ENCODE measurements at places on chromosomes 5 and 9.

GRCh38 chr9:108191065-108191464 is 664.7 kb downstream of the ACTL7B start:
- DNase-seq, result no peak

- DNase-seq, result no peak
Measured at GRCh38 chr5:135310328-135310989, 88.6 kb downstream of the MACROH2A1 start.

DNA sequence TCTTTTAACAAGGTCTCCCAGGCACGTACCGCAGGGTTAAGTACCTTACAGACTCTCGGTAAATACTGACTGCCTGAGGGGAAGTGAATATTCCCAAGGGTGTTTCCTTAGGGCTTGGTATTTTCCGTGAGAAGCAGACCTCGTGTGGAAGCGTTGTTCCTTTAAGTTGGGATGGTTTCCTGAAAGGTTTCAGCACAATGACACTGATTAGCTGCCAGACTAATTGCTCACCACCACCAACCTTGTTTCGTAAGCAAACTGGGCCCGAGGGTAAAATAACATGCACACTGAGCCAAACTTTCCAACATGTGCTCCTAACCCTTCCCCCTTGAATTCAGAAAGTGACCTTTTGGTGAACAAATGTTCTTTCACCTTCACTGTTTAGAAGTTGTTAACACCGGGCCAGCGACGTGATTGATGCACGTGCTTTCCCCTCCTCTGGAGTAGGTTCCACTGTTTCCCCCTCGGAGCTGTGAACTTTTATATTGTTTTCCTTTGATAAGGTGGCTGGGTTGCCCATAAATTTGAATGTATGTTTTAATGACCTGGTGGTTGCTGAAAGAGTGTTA is 128.1 kb upstream of the RPS23 start:
- no peak for DNase-seq

GRCh38 chr9:107118863-107119624 is 164.0 kb upstream of the RAD23B start:
- DNase-seq, result no peak

- DNase-seq, result no peak
Measured at GRCh38 chr5:52997424-52997823, 8.3 kb downstream of the ITGA2 start.

GRCh38 chr9:89722712-89723111 is 117.9 kb downstream of the GADD45G start:
- no peak for DNase-seq

Data from activated CD4-positive, alpha-beta T cell treated with anti-CD3 and anti-CD28 coated beads for 4 hours (primary cell).